Activated CD8-positive, alpha-beta T cell treated with anti-CD3 and anti-CD28 coated beads, Interleukin-2, amount 10 ng/mL, durations not matched to agents 7 days and 5 days (primary cell): ENCODE measurements at places on chromosomes 2 and 18. TPM values are rescaled to one million over a fixed set of nuclear protein-coding genes. Genes with fewer than 3 reads are reported as not detected.

DNA sequence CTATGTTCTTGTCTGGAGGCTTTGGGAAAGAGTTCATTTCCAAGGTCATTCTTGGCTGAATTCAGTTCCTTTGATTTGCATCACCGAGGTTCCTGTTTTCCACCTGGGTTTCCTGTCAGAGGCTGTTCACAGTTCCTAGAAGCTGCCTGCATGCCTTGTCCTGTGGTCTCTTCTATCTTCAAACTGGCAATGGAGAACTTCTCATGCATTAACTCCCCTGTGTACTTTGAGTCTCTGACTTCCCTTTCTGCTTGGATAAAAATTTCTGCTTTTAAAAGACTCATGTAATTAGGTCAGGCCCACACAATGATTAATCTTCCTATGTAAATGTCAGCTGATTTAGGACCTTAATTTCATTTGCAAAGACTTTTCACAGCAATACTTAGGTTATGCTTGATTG, 499.3 kb upstream of the FANCL start:
- DNase-seq: no peak

ANAPC1 gene
- total RNA-seq: 76.6 TPM

GRCh38 chr18:13437796-13438506, 219.4 kb downstream of the LDLRAD4 start:
- peak; percentile 70 for DNase-seq

OTOS gene
- total RNA-seq: not detected

- no peak for DNase-seq
These were observed 38.7 kb downstream of the UBE2F start for GRCh38 chr2:238005528-238005927.

DNA sequence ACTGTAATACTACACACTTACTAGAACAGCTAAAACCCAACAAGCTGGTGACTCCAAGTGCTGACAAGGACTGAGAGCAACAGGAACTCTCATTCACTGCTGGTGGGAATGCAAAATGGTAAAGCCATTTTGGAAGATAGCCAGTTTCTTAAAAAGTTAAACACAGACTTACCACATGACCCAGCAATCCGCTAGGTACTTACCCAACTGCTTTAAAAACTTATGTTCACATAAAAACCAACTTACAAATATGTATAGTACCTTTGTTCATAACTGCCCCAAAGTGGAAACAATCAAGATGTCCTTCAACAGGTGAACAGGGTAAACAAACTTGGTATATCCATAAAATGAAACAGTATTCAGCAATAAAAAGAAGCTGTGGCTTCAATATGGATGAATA, 153.1 kb upstream of the ZFP36L2 start:
- no peak for DNase-seq

DNA sequence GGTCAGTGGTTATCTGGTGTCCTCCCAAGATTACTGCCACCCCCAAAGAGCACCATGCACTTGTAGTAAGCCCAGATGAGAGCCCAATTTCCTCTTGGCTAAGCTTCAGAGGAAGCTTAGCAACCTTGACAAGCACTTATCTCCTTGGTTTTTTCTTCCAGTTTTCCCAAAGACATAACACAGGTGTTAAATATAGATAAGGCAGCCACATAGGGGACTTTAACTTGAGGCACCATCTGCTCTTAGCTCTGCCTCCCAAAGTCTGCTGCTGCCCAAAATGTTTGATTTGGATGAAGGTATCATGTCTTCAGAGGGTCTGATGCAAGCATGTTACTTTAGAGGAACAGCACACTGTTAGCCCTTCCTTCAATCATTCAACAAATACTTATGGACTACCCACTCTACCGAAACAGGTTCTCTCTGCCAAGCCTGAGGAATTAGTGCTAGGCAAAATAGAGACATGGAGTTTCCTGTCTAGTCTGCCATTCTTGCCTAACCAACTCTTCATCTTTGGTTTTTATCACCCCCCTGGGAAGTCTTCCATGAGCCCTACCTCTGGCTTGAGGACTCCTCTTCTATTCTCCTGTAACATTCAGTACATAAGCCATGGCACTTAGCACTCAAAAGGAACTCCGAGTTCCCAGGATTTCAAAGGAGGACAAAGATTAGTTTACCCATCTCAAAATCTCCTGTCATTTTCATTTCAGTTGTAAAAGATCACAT, 73.7 kb downstream of the SP3 start:
- no peak for DNase-seq

CFC1 gene
- not detected for total RNA-seq

REEP1 gene
- total RNA-seq: 0.21 TPM

GRCh38 chr18:8262221-8262620, 347.0 kb upstream of the RAB12 start:
- no peak for DNase-seq

GRCh38 chr18:12458771-12459170, 51.0 kb downstream of the PRELID3A start:
- no peak for DNase-seq

NTSR2 gene
- total RNA-seq: not detected

- DNase-seq: peak; percentile 68
These were observed 83.5 kb upstream of the RAB12 start for GRCh38 chr18:8525692-8526091.

- DNase-seq: no peak
These were observed 662.9 kb downstream of the IRS1 start for GRCh38 chr2:226136739-226137138.

TTC32 gene
- 19.3 TPM for total RNA-seq

- DNase-seq: no peak
These were observed 126.2 kb downstream of the DPP4 start for GRCh38 chr2:161947836-161948235.

GRCh38 chr2:163717515-163717914, 18.3 kb downstream of the FIGN start:
- DNase-seq: no peak

SP140 gene
- 58.3 TPM for total RNA-seq

MPP4 gene
- total RNA-seq: not detected

- DNase-seq: no peak
These were observed 454.7 kb downstream of the CBLN2 start for GRCh38 chr18:72089432-72089831.

TSPYL6 gene
- total RNA-seq: not detected

POTEC gene
- not detected for total RNA-seq

SCN1A gene
- not detected for total RNA-seq

DNA sequence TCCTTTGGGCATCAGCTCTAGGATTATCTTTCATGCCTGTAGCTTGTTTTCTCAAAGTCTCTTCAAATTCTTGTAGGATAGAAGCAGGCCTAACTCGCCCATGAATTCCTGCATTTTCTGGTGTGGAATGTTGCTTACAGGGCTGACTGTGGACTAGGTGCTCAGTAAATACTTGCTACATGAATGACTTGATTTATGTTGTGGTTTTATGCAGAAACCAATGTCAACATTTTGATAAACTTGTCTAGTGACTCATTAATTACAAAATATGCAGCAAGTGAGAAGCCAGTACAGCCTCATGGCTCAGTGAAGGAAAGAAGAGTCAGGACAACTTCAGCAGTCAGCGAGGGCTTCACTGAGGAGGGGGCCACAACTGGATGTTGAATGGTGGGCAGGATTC, 110.6 kb upstream of the SIX2 start:
- no peak for DNase-seq

- no peak for DNase-seq
These were observed 404.0 kb upstream of the MYT1L start for GRCh38 chr2:2735041-2735440.

SMAD7 gene
- 23.8 TPM for total RNA-seq

GRCh38 chr2:234174742-234175141, 124.2 kb downstream of the SPP2 start:
- no peak for DNase-seq

DNA sequence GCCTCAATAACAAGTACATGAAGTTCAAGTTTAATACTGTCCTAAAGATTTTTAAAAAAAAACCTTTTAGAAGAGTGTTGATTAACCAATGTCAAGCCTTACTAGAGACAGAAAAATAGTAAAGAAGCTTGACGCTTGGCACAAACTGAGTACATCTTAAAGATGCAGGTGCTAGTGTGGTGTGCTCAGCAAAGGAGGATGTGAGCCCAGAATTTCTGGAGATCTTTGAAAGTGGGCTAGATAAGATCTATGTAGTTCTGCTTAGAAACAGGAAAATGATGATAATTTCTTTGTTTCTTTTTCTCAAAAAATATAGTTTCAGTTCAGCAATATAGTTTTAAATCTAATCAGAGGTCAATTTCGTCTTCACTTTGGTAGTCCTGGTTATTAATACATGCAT, 118.3 kb upstream of the KLHL14 start:
- DNase-seq: no peak

- no peak for DNase-seq
These were observed 648.1 kb downstream of the LRP1B start for GRCh38 chr2:141482697-141483096.

DNA sequence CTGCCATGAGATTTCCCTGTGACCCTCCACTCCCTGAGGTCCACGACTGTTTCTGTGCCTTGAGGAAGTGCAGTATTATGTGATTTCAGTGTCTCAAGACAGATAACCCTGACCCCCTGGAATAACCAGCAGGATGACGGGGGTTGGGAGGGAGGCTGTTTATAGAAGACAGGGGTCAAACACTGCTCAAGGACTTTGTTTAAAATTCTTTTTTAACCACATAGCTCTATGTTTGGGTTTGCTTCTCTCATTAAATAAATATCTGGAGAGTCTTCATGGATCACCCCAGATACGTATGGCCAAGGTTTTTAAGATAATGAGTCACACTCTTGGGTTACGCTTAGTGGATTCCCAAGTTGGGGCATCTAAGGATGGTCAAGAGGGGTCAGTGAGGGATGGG, 523.8 kb upstream of the TNP1 start:
- DNase-seq: no peak

CNGA3 gene
- total RNA-seq: not detected

DNA sequence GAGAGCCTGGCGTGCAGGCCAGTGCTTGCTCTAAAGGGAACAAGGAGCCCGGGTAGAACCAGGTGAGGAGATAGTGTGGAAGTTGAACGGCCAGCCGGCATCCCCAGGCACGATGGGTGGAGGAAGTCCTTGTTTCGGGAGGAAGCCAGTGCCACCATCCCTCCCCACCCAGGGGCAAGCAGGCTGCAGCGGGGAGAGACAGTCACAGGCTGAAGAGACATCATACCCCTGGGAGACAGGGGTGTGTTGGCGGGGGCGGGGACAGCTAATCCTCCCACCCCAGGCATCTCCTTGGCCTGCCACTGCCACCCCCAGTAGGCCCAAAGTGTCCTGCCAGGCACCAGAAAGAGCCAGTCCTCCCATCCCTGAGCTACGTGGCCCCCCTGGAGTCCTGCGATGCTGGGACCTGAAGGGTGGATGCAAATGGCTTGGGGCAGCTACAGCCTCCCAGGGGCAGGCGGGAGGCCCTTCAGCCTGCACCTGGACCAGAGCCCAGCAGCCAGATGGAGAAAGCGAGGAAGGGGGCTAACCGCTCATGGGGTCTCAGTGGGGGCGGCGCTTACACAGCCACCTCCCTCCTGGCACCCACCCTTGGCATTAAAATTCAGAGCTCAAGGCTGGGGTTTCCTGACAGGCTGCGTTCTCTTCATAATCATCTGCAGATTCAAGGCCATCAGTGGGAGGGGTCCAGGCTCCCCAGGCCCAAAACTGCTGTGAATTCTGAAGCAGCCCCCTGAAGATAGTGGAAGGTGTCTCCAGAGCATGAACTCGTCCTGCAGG, 14.8 kb upstream of the GPR55 start:
- DNase-seq: no peak

BUB1 gene
- 138 TPM for total RNA-seq
